ENCODE measurements at places on chromosomes 12 and 14.

GRCh38 chr12:107347261-107347660 is 253.9 kb upstream of the CRY1 start:
- no peak for DNase-seq

GRCh38 chr12:124213666-124214347 is 81.1 kb upstream of the RFLNA start:
- no peak for DNase-seq

DNA sequence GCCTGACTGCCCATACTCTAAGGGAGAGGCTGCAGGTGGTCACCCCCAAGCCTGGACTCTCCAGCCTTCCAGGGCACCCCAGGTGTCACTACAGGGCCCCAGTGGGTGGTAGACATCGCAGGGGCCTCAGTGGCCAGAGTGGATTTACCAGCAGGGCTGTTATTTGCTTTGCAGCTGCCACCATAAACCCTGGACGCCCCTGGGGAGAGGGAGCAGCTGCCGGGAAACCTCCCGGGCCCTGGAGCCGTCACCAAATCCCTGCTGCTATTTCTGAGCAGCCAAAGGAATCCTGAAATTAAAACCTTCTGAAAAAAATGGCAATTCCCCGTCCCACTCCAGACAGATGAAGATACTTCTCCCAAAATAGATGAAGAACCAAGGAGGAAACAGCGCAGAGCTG is 13.9 kb downstream of the TMEM119 start:
- no peak for DNase-seq

- DNase-seq: no peak
Measured at GRCh38 chr12:68580911-68581310, 29.8 kb upstream of the RAP1B start.

- DNase-seq: no peak
Measured at GRCh38 chr14:34650786-34651584, 21.0 kb upstream of the SNX6 start.

DNA sequence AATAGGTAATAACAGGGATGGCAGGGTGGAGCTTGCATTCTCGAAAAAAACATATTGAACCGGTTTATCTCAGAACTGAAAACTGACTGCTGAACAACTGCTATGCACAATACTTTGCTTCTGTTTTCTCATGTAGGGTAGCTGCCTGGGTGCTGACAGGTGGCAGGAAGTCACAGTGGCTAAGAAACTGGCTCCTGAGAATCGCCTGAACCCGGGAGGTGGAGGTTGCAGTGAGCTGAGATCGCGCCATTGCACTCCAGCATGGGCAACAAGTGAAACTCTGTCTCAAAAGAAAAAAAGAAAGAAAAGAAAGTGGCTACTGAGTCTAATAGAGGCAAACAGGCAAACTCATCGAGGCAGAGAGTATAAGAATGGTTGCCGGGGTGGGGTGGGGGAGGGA is 113.1 kb downstream of the CCDC60 start:
- DNase-seq: no peak

Data from activated CD4-positive, alpha-beta T cell treated with anti-CD3 and anti-CD28 coated beads for 24 hours (primary cell).